ENCODE measurements at places on chromosomes 11 and 22.

GRCh38 chr22:31300896-31301295 is 8.6 kb upstream of the PIK3IP1 start:
- no peak for DNase-seq

GRCh38 chr22:46436595-46437175 is 100.7 kb downstream of the CELSR1 start:
- DNase-seq = no peak

DNA sequence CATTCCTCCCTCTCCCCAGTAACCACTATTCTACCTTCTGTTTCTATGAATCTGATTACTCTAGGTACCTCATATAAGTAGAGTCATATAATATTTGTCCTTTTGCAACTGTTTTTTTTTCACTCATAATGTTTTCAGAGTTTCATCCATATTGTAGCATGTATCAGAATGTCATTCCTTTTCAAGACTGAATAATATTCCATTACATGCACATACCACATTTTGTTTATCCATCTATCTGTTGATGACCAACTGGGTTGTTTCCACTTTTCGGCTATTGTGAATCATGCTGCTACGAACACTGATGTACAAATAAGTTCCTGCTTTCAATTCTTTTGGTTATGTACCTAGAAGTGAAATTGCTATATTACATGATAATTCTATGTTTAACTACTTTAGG is 40.7 kb downstream of the MRE11 start:
- no peak for DNase-seq

DNA sequence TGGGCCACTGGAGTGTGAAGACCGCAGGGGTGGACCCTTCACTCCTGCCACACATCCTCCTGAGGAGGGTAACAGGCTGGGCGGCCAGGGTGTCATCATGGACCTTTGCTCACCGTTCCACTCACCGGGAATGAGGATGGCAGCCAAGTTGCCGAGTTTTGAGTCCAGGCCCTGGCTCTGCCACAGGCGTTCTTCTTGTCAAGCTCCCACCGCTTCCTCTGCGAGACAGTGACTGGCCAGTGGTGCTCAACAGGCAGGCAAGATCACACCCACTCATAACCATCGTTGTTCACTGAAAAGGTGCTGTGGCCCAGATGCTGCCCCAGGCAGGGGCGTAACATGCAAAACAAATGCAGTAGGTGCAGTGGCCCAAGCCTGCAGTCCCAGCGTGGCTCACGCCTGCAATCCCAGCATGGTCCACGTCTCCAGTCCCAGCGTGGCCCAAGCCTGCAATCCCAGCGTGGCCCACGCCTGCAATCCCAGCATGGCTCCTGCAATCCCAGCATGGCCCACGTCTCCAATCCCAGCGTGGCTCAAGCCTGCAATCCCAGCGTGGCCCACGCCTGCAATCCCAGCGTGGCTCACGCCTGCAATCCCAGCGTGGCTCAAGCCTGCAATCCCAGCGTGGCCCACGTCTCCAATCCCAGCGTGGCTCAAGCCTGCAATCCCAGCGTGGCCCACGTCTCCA is 5.0 kb upstream of the PANX2 start:
- no peak for DNase-seq

DNA sequence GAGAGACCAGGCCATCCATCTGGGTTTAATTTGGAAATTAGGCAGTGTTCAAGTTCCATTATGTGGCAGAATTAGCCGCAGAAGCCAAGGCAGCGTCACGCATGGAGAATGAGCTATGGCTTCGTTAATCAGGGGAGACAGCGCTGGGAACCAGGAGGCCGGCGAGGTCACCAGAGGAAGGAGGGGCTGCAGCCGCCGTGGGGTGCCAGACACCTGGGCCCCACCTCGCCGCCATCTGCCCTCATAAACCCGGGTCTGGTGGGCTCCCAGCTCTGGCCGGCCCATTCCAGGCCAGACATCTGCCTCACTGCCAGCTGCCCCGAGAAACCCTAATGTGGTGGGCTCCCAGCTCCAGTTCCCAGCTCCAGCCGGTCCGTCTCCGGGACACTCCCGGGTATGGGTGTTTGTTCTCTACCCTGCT is 676.9 kb downstream of the BRD1 start:
- DNase-seq = no peak

DNA sequence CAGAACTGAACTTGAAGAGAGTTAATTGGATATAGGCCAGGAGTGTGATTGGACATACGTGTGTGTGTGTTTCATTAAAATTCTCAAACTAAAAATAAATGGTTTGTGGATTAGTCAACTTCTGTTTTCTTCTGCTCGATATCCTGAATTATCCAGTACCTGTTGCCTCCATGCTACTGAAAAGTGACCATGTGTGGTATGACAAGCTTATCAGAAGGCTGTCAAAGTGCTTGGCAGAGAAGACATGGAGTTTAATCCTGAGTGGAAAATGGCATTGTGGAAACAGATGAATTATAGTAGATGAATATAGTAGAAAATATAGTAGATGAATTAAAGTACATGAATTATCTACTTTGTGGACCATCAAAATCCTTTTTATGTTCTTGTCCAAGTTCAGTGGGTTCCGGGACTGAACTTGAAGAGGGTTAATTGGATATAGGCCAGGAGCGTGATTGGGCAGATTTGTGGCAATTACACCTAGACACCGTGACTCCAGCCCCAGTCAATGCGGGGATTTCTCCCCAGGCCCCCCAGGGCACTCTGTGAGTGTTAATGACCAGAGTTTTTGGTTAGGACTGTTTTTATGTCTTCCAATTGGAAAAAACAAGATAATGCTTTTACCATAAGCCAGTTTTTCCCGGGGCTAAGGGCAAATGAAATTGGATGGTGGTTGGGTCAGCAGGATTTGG is 30.1 kb downstream of the GRAMD1B start:
- DNase-seq = no peak

DNA sequence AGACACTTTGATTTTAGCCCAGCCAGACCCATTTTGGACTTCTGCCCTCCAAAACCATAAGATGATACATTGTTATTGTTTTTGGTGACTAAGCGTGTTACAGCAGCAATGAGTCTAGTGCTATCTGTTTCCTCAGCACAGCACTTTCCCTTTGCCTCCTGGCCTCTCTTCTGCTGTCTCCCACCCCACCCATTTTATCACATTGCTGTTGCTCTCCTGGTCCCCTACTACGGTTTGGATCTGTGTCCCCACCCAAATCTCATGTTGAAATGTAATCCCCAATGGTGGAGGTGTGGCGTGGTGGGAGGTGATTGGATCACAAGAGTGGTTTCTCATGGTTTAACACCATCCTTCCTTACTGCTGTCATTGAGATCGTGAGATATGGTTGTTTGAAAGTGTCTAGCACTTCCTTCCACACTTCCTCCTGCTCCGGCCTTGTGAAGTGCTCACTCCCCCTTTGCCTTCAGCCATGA is 59.8 kb upstream of the CD82 start:
- no peak for DNase-seq

- DNase-seq = no peak
These were observed 28.7 kb upstream of the WT1 start for GRCh38 chr11:32464078-32464477.

DNA sequence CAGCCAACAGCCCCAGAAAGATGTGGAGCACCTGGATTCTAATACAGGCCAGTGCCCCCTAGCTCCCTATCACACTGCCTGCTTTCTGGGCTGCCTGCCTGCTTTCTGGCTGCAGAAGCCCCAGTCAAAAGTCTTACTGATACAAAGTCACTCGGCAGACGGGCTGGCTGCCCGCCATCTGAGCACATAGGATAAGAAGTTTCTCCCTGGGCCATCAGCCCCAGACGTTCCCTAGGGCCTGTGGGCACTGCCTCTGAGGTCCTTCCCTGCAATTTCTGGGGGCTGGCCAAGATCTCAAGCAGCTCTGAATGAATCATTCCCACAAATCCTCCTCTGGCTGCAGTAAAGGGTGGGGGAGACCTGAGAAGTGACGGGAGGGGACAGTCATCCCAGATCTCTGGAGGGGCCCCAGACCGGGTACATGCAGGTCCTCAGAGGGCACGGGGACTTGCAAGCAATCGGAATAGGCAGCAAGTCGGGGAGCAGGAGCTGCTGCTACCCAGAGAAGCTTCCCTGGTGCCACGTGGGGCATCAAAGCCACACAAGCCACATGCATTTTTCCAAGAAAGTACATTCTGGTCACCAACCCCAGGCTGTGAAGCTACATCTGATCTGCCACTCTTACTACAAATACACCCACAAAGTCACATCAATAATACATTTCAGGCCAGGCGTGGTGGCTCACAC is 4.7 kb downstream of the TPST2 start:
- no peak for DNase-seq

GRCh38 chr11:32774081-32774480 is 20.4 kb downstream of the CCDC73 start:
- DNase-seq = no peak

- DNase-seq = no peak
These were observed 56.3 kb downstream of the PPFIA1 start for GRCh38 chr11:70326833-70327232.

GRCh38 chr22:33272180-33272579 is 214.0 kb upstream of the SYN3 start:
- DNase-seq = no peak

DNA sequence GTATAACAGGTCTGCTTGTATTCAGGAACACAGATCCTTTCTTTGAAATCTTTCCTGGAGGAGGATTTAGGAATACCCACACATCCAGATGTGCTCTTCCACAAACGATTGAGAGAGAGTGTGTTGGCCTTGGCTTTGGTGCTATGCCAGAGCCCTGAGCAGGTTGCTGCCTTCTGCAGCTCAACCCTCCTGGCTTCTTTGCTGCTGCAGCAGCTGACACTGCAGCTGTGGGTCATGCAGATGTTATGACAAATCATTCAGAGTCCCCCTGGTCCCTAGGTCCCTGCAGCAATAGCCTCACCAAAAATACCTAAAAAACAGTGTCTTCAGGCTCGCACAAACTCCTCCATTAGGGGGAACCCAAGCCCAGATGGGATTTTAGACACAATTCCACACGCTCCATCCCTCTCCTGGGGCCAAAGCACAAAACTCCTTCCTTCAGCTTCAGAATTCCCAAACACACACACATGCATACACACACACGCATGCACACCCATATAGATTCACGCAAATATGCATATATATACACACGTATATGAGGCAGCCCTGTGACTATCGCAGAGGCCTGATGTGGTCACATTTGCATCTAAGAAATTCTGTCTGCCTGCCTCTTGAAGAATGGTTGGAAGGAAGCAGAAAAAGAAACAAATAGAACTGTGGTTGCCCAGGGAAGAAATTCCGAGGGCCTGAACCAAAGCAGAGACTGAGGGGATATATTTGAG is 35.4 kb downstream of the SLN start:
- DNase-seq = no peak

GRCh38 chr11:49995565-49995964 is 13.2 kb upstream of the OR4C12 start:
- DNase-seq = peak; percentile 34

GRCh38 chr11:128603003-128603696 is 15.8 kb upstream of the ETS1 start:
- DNase-seq = no peak

DNA sequence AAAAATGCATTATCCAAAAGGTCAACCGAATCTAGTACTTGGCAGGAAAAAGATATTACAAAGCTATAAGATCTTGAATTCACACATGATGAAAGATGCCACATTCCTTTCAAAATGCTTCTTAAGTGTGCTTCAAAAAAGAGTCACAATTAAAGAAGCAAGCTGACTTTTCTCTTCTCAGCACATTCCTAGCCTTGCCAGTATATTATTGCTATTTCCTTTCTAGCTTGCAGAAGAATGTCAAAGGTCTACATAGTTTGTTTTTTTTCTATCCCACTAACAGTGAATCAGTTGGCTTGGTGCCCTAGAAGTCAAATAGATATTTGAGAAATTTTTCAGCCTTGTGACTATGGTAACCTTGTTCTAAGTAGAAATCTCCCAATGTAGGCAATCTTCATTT is 56.8 kb downstream of the GUCY1A2 start:
- no peak for DNase-seq

DNA sequence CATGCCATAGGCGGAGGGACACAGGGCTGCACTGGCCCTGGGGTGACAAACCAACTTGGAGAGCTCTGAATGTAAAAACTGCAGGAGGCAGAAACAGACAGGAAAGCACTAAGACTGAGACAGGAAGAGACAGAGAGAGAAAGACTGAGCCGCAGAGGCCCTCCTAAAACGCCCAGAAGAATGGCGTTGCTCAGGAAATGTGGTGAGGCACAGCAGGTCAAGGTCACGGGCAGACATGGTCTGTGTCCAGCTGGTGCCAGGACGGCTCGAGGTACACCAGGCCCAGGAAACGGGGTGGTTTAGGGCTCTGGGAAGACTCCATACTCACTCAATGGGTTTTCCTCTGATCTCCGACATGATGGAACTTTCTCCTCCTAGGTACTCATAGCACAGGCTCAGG is 29.1 kb downstream of the MAFF start:
- no peak for DNase-seq

GRCh38 chr11:61575886-61576861 is 4.7 kb downstream of the SYT7 start:
- DNase-seq = no peak

DNA sequence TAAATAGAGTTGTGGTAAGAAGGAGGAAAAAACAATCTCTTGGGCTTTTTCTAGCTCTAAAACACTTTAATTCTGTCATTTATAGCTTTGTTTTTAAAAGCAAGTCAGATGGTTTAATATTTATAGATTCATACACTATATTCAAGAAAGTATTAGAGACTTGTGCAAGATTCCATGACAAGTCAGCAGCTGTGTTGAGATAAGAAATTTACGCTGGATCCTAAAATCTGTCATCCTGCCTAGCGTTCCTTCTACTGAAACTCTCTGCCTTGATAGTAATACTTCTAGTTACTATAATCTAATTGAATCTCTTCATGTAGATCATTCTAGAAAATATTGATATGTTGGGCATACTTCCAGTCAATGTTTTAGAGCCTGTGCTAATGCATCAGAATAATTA is 721.8 kb downstream of the CNTN5 start:
- no peak for DNase-seq

DNA sequence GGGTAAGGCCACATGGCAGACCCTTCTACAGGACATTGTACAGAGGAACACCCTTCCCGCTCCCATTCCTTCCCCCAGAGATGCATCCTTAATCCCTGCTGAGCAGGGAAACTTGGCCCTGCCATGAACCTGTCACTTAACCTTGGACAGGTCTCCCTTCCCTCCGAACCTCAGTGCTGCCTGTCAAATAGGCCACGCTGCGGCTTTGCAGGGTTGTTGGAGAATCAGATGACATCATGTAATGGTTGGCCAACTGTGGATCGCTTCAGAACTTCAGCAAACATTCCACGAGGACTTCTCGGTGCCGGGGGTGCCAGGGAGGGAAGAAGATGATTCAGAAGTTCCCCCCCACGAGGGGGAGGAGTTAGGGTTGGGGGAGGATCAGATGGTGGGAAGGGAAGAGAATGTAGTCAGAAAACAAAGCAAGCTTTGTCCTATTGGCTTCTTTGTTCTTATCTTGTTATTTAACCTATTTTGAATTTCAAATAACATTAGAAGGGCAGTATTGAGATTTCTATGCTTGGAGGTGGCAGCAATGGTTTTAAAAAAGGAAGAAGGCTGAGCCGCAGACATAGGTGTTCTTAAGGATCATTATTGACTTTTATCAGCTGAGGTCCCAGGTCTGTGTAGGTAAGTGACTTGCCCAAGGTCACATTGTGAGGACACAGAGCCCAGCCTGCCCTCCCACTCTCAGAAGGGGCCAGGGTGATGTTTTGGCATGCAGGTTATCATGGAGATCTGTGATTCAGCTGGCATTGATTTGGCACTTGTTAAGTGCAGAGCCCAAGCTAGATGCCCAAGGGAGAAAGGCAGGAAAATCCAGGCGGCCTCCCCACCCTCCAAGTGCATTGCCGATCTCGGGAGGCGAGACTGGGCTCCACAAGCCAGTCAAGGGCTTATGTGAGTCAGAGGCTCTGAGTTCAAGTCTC is 3.1 kb downstream of the CDC42EP1 start:
- DNase-seq = no peak

- no peak for DNase-seq
These were observed 938 bp downstream of the SHISAL1 start for GRCh38 chr22:44311855-44312170.
